ENCODE measurements at places on chromosomes 4 and X.

- DNase-seq, result no peak
These were observed 5.2 kb upstream of the IRF2 start for GRCh38 chr4:184479516-184479950.

- DNase-seq, result no peak
These were observed 225.4 kb upstream of the AGA start for GRCh38 chr4:177667687-177668086.

- no peak for DNase-seq
These were observed 30.3 kb downstream of the AMMECR1 start for GRCh38 chrX:110287605-110288004.

DNA sequence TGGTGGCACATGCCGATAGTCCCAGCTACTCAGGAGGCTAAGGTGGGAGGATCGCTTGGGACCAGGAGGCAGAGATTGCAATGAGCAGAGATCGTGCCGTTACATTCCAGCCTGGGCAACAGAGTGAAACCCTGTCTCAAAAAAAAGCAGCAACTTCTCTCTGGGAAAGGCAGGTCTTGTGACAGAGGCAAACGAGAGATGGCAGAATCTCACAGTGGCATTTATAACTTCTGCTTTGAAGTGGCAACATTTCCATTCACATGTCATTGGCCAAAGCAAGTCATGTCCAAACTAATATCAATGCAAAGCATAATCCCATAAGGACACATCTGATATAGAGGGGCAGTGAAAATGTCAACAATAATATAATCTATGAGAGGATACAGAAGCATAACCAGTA, 79.8 kb downstream of the PPEF2 start:
- no peak for DNase-seq
